ENCODE measurements at places on chromosomes 13 and 19.

DNA sequence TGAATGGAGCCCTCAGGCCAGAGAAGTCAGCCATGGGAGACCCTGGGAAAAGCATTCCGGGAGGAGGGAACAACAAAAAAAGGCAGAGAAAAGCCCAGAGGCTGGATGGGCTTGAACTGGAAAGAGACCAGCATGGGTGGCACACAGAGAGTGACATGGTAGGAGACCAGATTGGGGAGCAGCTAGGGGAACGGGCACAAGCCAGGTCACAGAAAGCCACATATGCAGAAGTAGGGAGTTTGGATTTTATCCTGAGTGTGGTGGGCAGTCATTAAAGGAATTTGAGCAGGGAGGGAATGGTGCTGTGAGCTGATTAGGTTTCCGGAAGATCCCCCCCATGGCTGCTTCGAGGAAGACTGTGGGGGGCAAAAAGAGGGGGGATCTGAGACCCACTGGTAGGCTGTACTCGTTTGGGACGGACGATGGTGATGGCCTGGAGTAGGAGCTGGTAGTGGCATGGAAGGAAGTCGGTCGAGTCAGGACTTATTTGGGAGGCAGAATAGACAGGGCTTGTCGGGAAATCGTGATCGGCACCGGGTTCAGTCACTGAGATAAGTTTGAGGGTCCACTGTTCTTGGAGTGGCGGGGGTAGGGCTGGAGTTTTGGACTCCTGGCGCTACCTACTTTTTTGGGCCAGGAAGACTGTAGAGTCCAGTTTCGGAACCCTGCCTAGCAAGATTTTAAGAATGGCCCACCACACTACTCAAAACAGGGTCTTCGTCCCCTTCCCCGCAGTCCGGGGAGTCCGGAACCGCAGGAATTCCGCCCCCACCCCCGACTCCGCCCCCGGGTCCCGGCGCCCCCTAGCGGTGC is 949 bp downstream of the SERTAD1 start:
- no peak for DNase-seq

DNA sequence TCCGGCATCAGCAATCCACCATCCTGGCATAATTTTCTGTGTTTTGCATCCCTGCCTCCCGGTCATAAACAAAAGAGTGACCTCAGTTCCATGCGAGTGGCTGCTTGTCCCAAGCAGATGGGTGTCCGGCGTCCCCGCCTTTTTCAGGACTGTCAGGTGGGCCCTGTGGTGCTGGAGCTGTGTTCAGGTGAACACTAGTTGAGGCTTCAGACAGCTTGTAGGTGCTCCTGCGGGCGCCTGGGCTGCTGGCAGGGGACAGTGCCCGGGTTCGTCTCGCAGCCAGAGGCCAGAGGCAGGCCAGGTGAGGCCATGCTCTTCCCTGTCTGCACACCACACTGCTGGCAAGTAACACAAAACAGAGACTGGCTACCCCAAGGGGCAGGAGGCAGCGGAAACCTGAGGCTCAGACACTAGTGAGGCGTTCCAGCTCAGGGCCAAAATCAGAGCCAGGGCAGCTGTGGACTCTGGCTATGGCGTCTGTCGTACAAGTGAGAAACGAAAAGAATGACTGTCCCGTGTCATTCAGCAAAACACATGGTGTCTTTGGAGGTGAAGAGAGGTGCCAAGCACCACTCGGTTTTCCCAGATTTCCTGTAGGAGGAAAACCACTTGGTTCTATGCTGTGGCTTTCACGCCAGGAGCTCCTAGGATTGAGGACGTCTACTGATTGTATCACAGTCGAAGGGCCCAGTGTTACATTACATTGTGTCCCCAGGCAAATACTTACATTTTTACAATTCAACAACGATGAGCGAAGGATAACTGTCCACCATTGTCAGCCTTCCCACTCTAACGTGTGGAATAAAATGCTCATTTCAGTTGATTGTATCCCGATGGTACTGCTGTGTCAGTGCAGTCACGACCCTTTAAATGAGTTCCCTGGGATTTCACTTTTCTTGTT is 104.0 kb downstream of the ATP11A start:
- DNase-seq = no peak

DNA sequence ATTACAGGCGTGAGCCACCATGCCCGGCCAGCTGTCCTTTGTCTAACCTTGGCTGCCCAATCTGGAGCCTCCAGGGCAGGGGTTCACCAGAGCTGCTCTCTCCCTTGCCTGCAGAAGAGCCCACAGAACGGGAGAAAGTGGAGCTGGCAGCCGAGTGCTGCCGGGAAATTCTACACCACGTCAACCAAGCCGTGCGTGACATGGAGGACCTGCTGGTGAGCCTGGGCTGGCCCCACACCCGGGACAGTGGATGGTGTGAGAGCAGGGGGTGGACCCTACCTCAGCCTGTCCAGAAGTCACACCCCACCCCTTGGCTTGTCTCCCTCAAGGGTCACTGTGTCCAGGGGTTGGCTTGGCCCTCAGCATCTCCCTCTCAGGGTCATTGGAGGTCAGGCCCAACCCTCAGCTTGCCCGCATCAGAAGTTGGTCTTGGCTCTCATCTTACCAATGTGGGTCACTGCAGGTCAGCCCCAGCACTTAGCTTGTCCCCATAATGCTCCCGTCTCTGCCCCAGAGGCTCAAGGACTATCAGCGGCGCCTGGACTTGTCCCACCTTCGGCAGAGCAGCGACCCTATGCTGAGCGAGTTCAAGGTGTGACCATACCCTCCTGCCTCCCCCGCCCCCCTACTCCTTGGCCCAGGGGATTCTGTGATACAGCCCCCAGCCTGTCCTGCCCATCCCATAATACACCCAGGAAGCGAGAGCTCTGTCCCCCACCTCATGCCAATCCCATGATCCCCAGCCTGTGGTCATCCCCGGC is 20.4 kb downstream of the ARHGEF1 start:
- DNase-seq = no peak

GRCh38 chr19:28427376-28428083 is 785.4 kb downstream of the UQCRFS1 start:
- DNase-seq = no peak

GRCh38 chr13:34862311-34862710 is 79.8 kb upstream of the NBEA start:
- DNase-seq = no peak

DNA sequence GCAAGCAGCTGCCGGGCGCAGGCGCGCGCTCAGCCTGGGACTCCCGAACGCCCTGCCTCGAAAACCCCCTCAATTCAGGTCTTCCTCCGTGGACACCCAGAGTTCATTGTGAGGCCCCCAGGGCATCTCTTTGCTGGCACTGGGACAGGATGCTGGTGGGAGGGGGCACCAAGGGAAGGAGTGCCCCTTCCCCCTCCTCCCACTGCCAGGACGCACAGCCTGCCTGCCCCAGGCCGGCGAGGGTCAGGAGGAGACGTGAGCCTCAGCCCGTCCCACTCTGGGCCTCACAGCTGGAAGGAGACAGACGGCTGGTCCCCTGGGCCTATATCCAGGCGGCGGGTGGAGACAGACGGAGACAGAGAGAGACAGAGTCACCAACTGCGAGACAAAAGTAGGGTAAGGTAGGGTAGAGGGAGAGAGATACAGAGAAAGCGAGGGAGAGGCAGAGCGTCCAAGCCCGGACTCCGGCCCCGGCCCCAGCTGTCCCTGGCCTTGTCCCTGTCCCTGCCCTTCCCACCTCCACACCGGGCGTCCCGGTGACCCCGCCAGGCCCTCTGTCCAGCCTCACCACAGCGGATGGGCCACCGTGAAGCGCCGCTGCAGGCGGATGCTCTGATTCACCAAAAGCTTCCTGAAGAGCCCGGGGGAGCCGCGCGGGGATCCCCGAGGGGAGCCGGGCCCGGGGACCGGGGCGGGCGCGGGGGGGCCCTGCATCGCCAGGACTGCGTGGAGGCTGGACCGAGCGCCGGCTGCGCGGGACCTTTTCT is at the start of gene PDE4C:
PDE4C (minus strand) TSS at position 737 of the 767 bp plus-strand sequence; CDS start at position 714, 23 bp downstream.
- DNase-seq = no peak

GRCh38 chr19:3132971-3133792 is 2.7 kb upstream of the GNA15 start:
- no peak for DNase-seq

DNA sequence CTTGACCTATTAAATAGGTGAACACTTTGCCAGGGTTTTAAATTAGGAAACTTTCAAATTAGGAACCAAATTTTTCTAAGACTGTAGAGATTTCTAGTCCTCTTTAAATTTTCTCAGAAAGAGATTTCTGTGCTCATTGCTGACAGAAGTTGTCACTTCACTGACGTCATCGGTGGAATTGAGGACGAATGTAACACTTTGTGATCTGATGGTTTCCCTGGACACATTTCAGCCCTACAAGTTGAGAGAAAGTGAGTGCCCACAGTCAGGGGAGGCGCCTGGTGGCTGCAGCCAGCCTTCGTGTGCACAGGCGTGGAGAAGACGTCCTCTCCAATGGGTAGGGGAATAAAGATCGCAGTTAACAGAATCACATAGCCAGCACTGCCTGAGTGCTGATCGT is 396.5 kb upstream of the TSHZ3 start:
- no peak for DNase-seq

GRCh38 chr13:98938801-98939200 is 39.1 kb downstream of the DOCK9 start:
- no peak for DNase-seq

DNA sequence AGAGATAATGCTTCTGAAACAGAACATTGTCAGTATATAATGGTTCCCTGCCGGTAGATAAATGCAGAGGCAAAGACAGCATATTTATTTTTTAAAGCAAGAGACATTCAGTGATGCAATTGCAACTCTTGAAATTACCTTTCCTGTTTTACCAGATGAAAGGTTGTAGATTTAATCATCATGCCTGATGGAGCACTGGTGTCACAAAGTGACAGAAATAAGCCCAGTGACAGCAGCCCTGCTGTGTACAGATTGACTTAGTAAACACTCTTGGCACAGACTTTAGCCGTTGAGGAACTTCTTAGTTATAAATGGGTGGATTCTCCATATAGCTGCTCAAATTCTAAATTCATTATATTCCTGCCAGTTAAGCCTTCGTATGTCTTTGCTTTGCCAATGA is 172.5 kb downstream of the ITGBL1 start:
- no peak for DNase-seq

DNA sequence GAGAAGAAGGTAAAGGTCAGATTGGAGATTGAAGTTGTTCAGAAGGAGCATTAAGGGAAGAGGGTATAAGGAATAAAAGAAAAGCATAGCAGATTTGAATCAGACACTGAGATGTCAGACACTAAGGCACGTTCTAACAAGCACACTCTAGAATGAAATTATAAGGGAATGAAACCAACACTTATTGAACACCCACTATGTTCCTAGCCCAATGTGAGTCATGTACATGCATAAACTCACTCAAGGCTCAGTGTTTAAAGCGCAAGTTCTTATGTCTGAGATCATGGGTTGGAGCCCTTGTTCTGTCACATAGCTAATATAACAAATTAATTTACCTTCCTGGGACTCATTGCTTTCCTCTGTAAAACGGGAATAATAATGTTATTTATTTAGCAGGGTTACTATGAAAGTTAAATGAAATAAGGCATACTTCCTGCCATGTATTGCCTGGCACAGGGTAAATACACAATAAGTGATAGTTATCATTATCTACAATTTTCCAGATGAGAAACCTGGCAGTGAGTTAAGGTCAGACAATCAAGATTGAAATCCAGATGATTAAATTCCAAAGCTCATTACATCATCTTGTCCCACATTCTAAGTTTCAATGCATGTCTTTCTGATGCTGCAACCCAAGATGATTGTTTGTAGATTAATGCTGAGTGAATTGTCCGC is 68.3 kb upstream of the DACH1 start:
- DNase-seq = no peak

DNA sequence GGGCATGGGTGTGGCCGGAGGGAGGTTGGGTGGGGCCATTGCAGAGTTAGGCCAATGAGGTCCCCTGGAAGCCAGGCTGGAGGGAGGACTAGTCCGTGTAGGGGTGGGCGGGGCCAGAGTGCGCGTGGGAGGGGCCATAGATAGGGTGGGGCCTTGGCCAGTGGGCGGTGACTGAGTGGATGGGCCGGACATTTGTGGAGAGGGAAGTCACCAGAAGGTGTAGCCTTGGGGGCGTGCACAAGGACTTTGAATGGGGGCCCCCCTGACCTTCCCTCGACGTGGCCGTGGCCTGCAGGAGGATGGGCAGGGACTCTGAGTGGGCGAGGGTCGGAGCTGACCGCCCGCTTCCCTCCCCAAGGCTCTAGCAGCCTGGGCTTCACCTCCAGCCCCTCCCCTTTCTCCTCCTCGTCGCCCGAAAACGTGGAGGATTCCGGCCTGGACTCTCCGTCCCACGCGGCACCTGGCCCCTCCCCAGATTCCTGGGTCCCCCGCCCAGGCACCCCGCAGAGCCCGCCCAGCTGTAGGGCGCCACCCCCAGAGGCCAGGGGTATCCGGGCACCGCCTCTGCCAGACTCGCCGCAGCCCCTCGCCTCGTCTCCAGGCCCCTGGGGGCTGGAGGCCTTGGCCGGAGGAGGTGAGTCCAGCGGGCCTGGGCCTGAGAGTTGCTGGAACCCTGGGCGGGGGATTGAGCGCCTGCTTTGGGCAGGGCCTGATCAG is 16.5 kb upstream of the B3GNT3 start:
- DNase-seq = no peak

GRCh38 chr19:6086068-6086788 is 24.1 kb downstream of the RFX2 start:
- DNase-seq = no peak

- peak; percentile 27 for DNase-seq
These were observed 283.8 kb downstream of the DCT start for GRCh38 chr13:94195715-94196114.

DNA sequence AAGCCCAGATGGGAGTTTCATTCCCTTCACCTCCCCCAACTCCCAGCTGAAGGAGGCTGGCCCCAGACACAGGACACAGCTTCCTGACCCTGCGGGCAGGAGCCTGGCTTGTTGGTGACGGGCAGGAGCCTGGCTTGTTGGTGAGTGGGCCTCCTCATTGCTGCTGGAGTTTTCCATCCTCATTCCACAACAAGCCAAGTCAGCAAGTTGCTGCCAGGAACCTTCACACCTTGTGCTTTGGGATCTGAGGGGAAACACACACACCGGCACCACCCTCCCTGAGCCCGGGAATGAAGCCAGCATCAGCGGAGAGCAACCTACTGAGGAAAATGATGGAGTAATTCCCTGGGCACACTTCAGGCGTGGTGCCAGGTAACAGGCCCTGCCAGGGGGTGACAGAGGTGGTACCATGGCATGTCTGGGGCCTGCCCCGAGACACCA is 74.9 kb downstream of the ALOX5AP start:
- DNase-seq = no peak

DNA sequence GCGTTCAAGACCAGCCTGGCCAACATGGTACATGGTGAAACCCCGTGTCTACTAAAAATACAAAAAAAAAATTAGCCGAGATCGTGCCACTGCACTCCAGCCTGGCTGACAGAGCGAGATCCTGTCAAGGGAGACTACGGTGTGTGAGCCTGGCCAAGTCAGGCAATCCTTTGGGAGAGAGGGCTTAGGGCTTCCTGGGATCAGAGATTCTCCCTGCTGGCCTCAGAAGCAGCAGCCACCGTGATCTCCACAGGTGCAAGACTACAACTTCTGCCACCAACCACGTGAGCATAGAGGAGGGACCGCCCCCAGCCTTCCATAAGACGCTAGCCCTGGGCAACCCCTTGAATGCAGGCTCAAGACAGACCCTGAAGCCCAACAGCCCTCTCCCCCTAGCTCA is 7.6 kb downstream of the MFSD12 start:
- no peak for DNase-seq

- DNase-seq = no peak
These were observed 134.1 kb upstream of the RNF113B start for GRCh38 chr13:98311200-98311548.

GRCh38 chr19:954672-955494 is 29.0 kb downstream of the ARID3A start:
- no peak for DNase-seq

GRCh38 chr19:6632002-6632621 is 37.8 kb downstream of the TNFSF14 start:
- DNase-seq = peak; percentile 52
